ENCODE measurements at places on chromosomes 16 and 17.

GRCh38 chr16:56615353-56615752 is 7.0 kb downstream of the MT2A start:
- no peak for DNase-seq

GRCh38 chr16:667780-668518 is at the start of gene RHOT2:
TSS of gene RHOT2 (plus strand) at chr16:668132. CDS start at chr16:668200, 68 bp downstream.
- DNase-seq = no peak

DNA sequence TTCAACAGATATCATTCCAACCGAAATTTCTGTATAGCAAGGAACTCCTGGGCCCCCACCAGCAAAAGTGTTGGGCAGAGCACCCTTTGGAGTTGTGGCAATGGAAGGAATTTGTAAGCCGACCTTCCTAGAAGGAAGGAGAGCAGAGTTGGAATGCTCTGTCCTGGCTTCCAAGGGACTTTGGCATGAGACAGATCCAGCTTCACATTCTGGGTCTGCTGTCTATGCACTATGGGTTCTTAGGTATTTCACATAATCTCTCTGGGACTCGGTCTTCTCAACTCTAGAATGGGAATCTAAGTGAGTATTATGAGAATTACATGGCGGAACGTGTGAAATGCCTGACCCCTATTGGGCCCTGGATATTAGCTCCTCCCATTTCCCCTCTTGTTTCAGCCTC is 63.2 kb upstream of the MARCHF10 start:
- no peak for DNase-seq

GRCh38 chr17:47291242-47291873 is 32.4 kb upstream of the EFCAB13 start:
- no peak for DNase-seq

DNA sequence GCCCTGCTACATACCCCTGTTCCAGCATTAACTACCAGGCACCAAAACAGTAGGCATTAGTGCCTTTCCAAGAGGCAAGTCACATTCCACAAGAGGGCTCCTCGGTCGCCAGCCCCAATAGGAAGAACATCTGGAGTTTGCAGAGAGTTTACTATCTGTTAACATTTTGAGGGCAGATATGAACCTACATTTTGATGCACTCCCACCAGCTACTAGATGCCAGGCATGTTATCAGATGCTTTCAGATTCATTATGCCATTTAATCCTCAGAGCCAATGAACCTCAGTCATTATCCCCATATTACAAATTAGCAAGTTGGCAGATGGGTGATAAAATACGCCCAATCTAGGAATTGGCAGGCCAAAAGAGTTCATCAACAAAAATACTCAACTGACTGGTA is 4.2 kb upstream of the CMTM2 start:
- DNase-seq = no peak

DNA sequence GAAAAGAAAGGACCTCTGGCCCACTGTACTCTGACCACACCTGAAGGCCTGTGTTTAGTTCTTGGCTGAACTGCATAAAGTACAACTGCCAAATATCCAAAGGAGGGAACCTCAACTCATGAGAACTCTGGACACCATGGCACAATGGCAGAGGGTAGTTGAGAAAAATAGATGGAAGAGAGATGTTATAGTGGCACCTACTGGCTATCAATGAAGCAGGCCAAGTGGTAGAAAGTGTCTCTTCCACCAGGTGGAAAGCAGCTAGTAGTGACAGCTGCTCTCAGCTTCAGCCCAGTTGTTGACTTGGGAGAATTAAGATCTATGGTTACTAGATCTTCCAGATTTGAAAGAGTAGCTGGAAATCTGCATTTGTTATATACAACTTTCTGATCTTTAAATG is 3.2 kb downstream of the MED31 start:
- no peak for DNase-seq

DNA sequence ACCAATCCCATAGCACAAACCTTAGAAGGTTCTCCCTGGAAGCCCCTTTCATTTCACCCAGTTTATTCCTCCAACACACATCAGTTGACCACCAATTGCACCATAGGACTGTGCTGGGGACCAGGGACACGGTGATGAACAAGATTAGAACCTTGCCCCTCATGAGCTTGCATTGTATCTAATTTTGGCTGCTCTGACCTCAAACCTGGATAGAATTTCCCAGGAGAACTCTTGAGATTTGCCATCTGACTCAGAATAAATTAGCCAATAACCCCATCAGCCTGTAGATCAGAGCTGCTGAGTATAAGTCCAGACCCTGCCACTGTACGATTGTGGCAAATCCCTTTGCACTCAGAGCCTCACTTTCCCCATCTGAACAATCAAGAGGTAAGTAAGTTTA is 52.1 kb downstream of the CDH11 start:
- no peak for DNase-seq

DNA sequence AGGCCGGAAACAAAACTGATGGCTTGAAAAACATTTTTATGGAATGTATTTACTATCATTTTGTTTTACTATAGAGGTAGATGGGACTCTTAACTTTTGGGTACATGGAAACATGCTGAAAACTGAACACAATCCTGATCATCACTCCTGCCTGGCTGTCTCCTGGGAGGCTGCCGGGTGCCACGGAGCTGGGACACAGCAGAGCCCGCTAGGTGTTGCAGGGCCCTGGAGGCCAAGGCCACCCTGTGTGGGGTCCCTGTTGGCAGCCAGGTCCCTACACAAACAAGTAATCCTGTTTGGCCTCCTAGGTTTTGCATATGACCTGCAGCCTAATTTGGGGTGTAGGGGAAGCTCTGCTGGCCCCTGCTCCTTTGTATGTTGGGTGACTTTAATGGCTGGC is 17.5 kb downstream of the PLD6 start:
- no peak for DNase-seq

DNA sequence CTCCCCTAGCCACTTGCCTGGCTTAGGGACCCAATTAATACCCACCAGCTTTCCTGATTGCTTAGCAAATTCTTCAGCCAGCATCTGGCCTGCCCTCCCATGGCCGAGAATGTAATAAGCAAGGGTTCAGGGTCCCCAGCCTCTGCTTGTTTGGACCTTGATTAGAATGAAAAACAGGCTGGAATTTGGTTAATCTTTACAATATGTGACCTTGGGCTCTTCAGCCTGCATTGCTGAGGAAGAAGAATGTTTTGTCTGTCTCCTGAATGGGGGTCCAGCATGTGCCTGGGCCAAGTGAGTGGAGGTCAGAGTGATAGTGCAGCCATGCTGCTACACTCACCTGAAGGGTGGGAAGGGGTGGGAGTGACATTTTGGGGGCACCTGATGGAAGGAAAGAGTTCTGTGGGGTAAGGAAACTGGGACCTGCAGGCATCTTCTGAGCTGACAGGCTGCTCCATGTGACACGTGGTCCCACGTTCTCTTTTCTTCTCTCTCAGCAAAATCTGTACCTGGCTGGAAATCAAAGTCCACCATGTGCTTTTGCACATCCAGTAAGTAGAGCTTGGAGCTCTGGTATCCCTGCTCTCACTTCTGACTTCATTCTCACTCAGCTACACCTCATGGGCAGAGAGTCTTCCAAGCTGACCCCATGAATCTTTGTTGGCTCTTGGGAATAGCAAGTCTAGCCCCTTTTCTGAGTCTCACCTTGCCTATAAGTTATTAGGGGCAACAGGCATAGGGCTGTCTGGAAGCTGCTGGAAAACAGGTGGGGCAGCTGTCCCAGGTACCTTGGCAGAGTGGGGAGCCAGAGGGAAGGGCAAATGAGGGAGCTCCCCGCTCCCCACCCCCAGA is 5.3 kb downstream of the TMEM106A start:
- DNase-seq = no peak

DNA sequence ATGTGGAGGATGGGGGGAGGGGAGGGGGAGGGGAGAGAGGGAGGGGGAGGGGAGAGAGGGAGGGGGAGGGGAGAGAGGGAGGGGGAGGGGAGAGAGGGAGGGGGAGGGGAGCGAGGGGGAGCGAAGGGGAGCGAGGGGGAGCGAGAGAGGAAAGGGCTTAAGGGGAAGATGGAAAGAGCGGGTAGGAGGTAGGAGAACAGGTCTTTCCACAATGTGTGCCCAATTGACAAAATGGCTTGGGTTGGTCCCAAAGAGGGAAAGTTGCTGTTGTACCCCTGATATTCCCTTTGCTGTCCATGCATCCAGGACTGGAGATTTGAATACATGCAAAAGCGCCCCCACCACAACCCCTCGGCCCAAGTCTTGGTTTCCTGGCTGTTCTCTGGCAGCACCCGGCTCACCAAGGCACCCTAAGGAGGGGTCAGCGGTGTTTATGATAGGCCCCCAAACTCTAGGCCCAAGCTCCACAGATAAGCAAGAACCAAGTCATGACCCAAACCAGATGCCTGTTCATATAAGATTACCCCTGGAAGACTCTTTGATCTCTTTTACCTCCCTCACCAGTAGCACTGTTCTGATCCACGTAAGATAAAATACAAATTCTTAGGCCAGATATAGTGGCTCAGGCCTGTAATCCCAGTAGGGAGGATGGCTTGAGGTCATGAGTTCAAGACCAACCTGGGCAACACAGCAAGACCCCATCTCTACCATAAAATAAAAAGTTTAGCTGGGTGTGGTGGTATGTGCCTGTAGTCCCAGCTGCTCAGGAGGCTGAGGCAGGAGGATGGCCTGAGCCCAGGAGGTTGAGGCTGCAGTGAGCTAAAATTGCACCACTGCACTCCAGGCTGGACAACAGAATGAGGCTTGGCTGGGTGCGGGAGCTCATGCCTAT is 119.6 kb downstream of the ZFHX3 start:
- DNase-seq = no peak

Data from 8988T (cell line).